ENCODE measurements at places on chromosomes 1 and 21.

DNA sequence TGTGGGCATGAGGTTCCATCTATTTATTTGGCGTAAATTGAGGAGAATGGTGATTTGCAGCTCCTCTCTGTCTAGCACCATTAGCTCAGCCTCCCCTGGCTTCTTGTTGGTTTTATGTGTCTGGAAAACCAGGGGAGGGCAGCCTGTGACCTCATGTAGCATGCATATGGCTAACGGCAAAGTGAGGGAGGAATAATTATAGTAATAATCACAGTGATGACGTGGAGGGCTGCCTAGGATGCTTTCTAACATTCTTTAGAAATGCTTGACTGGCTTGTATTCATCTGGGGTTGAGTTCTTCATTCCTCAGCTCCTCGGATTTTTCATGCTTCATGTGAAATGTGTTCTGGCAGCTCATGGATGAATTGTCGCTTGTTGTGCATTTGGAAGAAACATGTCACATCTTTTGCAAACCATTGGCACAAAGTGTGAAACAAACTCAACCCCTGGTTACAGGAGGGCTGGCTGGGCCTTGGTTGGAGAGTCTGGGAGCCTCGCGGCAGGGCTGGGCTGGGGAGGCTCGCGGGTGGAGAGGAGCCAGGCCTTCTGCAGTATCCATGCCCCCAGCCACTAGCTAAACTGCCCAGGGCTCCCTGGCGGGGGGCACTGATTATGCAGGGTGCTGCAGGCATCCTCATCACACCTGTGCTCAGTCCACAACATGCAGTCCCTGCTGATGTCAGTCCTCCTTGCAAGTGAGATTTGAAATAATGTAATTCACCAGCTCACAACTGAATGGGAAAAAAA, 149.6 kb downstream of the DISC1 start:
- DNase-seq: no peak

- no peak for DNase-seq
These were observed 30.3 kb downstream of the TEX35 start for GRCh38 chr1:178543290-178543607.

GRCh38 chr1:236281654-236282424, at the start of gene ERO1B:
Gene ERO1B (minus strand): TSS chr1:236281958. CDS start chr1:236281783, 175 bp downstream.
- DNase-seq: peak; percentile 97

DNA sequence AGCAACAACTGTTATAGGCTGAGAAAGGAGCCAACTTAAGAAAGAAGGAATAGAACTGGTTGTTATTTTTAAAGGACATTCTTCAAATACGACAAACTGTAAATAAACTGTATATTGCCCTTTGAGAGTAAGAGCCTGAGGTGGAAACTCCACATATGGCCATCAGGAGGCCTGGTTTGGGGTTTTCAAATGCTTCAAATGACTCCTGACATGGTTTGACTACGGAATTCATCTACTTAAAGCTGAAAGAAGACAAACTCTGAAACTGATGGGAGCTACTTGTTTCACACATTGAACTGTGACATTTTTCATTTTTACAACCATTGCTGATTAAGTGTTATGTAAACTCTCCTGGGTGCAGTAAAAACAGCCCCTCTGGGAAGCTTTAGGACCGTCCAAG, 59.8 kb downstream of the NGF start:
- no peak for DNase-seq

DNA sequence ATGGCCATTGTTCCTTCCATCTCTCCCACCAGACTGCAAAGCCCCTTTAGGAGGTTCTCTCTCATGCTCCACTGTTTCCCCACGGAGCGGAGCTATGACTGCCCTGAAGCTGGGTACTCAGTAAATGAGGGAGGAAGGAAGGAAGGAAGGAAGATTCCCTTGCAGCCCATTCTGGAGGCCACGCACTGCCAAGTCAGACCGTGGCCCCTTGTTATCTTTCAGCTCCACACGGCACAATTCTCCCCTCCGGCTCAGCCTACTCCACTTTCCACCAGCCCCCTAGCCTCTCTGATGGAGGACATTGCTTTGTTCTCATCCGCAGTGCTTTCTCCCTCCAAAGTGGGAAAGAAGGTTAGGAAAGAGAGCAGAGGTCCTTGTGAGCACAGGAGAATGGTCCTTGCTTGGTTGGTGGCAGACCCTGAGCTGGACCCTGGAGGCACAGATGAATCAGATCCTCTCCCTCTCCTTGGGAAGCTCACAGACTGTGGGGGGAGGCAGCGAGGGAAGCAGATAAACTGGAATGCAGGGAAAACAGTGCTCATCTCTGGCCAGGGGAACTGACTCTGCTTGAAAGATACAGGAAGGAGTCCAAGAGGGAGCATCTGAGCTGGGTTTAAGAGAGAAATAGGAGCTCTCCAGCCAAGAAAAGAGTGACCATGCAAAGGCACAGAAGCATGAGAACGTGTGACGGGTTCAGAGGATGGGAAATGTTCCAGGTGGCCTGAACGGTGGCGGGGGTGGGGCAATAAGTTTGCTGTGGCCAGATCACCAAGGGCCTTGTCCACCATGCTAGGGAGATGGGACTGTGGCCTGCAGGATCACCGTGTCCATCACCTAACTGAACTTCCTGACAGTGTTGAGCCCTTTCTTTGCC, 52.6 kb downstream of the GLIS1 start:
- DNase-seq: no peak

GRCh38 chr1:91015358-91015780, 6.5 kb downstream of the ZNF644 start:
- no peak for DNase-seq

DNA sequence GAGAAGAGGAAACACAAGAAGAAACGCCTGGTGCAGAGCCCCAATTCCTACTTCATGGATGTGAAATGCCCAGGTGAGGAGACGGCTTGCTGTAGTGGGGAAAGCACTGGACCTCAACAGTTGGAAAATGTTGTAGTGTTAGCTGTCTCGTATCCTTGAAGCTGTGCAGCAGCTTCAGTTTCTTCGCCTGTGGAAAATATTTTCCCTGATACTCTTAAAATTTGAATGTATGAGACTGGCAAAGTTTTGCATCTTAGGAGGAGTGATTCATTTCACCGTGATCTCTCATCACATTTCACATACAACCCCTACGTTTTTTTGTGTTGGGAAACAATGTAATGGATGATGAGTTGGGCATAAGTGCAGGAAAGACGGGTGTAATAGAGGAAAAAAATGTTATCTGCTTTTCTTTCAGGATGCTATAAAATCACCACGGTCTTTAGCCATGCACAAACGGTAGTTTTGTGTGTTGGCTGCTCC, 629 bp downstream of the RPS27 start:
- no peak for DNase-seq

GRCh38 chr1:27179379-27179778, 24.5 kb upstream of the SLC9A1 start:
- no peak for DNase-seq

DNA sequence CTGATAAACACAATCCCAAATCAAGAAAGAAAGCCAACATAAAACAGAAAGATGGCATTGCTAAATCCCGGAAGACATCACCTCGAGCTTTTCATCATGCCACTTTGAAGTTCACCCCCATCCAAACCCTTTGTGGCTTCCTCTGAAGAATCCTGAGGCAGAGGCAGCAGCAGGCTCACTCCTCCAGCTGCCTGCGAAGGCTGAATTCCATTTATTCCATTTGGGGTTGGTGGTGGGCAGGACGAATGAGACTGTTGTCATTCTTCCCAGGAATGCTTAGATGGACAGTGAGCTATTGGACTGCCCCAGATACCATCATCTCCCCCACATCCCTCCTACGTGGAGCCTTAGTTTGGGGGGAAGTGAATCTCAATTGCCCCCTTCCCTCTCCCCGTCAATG, 437.5 kb downstream of the SMYD3 start:
- no peak for DNase-seq

GRCh38 chr1:232878086-232878485, 72.3 kb upstream of the NTPCR start:
- no peak for DNase-seq

DNA sequence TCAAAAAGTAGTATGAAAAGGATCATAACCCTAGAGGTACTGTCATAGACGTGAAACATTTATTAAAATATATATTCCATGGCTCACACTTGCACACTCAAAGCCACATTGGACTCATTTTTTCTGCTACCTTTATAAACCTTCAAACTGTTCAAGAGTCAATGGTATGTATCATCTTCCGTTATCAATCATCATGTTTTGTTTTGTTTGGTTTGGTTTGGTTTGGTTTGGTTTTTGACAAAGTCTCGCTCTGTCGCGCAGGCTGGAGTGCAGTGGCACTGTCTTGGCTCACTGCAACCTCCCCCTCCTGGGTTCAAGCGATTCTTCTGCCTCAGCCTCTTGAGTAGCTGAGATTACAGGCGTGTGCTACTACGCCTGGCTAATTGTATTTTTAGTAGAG, 1.8 kb downstream of the IFNAR2 start:
- peak; percentile 29 for DNase-seq

- DNase-seq: no peak
These were observed at the start of gene CLCA2 for GRCh38 chr1:86423873-86424272. Gene CLCA2 (plus strand): TSS chr1:86424171. CDS start chr1:86424248, 77 bp downstream.

DNA sequence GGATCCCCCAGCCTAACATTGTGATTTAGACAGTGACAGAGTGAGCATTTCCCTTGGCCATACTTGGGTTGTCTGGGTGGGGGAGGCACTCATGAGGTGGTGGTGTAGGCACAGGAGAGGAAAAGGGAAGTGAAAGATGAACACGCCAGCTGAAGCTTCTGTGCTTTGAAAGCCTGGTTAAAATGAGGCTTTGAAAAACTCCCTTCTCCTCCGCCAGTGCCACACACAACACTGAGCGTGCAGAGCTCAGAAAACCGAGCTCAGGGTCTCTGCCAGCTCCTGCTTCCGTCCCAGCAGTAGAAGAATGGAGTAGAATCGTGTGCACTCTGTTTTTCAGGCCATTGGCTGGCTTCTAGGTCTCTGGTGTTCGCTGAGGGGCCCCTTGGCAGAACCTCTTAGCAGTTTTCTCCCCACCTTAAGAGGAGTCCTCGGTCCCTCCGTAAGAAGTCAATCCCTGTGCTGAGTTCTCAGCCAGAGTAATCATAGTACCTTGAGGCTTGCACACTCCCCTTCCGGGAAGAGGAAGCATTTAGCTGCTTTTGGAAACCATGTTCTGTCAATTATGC, 12.9 kb downstream of the PLEKHM2 start:
- DNase-seq: no peak

DNA sequence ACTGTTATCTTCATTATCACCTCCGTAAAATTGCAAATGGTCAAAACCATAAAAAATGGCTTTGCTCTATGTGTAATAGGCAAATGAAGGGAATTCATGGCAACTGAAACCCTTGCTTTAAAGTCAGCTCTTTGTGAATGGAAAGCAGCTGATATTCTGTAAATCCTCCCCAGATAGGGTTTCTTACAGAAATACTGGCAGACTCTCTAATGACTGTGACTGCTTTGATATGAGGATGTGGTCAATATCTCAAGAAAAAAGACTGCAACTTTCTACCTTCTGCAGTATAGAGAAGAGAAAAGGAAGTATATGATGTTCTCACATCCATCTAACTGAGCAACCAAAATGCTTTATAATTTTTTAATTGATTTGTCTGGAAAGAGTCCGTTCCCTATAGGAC, 193.1 kb downstream of the ST6GALNAC3 start:
- DNase-seq: no peak

- no peak for DNase-seq
These were observed 58.0 kb downstream of the MEGF6 start for GRCh38 chr1:3553166-3553939.

DNA sequence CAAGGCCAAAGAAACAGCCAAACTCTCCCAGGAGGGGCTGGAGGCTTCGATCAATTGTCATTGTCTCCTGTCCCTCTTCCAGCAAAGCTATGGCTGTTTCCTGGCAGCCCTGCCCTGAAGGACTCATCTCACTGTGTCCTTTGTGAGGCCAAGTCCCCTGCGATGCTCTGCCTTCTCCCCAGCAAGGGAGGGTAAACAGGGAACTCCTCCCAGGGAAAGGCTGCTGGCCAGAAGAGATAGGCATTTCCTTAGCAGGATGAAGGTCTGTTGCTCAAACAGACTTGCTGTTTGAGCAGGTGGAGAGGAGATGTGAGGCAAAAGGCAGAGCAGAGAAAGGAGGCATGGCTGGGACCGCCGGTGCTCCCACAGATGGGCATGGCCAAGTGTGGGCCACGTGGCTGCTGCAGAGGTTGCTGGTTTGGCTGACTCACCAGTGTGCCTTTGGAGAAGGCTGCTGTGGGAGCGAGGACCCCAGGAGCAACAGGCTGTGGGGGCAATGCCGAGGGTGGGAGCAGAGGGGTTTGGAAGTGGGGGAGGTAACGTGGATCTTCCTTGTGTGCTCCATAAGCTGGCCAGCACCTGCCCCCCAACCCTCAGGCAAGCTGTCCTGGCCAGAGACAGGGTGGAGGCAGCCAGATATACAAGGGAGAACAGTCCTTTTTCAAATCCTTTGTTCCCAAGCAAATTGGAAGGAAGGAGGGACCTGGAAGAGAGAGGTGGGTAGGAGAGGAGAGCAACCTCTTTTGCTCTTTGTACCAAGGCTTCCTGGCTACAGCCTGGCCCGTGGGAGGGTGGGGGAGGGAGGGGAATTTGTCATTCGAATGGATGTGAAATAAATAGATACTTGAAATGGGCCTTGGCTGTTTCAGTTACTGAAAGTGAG, 449.8 kb downstream of the SIPA1L2 start:
- no peak for DNase-seq
